Naive thymus-derived CD4-positive, alpha-beta T cell (primary cell): ENCODE measurements at places on chromosomes 1 and 21.

DNA sequence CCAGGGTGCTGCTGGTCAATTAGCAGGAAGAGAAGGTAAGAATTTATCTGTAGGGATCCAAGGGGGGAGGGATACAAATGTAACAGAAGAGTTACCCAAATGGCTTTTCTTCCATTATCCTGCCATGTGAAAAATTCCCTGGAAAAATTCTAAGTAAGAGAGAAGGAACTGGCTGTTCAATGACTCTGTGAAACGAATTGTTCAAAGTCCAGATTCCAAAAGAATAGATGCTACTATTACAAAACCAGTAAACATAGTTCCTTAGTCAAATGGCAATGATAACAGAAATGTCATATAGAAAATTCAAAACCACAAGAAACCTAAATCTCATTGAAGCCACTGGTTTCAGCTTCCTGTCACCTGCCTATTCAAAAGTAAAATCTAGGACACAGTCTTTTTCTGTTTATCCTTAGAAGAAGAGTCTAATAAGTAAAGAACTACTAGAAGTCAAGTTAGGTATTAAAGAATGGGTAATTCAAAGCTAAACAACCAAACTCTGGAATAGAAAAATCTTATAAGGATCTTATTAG is 102.6 kb downstream of the ZNF644 start:
- DNase-seq, result peak; percentile 20

DNA sequence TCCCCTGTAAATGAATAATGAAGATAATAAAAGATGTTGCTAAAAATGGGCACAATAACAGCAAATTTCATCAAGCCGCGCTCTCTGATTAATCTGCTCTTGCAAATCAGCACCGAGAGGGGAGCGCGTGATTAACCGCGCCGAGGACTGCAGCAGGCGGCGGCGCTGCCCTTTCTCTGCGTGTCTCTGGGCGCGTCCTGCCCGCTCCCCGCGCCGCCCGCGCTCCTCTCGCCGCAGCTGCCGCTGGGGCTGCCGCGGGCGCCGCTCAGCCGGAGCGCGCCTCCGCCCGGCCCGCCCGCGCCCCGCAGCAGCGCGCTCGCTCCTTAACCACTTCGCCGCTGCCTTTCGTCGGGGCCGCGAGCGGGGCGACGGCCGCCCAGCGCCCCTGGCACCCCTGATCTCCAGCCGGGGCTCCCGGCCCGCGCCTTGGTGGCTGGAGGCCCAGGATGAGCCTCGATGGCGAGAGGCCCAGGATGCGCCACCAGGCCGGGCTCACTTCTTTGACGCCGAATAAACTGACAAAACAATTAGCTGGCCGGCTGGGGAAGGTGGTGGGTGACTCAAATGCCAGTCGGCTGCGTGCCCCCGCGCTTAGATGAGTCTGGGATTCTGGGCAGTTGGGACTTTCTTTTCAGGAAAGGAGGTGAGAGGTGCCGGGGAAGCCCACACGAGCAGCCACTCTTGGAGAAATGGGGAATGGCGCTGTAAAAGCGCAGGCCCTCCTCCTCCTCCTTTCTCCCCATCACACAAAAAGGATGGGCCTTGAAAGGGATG is 221.4 kb upstream of the PKN2 start:
- DNase-seq, result no peak

DNA sequence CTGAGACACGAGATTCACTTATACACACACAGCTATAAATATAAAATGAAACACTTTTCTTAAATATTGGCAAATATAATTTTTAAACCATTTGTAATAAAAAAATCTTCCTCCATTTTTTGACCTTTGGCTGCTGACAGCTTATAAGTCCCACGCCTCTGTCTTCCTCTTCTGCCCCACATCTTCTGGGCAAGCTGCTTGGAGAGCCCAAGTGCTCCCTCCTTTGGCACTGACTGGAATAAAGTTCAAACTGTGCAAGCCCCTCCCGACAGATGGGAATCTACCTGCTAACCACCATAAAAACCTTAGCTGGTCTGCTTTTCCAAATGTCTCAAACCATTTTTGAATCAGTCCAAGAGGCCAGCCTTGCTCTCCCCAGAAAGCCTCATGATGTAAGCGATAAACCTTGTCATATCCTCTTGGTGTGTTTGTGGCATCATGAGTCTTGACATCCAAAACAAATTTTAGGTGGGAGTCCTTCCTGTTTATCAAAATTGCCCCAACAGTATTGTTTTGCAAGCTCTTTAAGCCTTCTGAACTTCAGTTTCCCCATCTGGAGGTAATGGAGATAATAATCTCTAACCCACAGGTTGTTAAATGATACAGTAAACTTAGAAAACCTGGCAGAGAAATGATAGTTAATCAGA is 99.8 kb downstream of the SNX7 start:
- no peak for DNase-seq

- no peak for DNase-seq
Measured at GRCh38 chr1:220894025-220894923, 15.0 kb downstream of the HLX start.

- no peak for DNase-seq
Measured at GRCh38 chr1:240096974-240097373, 5.3 kb downstream of the FMN2 start.

- no peak for DNase-seq
Measured at GRCh38 chr1:188986745-188987417, 1490.8 kb downstream of the BRINP3 start.

DNA sequence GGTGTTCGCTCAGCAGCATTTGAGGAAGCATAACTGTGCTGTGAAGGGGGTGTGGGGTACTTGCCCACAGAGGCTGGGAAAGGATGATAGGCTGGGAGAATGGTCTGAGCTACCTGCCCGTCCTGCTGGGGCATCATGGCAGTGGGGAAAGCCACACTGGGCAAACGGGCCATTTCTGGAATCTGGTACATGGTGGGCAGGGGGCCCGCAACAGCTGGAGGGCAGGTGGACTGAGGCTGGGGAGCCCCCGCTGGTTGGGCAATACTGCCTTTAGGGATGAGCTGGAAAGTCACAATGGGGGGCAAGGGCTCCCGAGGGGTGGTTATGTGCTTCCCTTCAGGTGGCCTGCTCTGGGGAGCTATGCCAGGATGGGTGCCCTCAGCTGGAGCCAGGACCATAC is 19.2 kb upstream of the ADAM30 start:
- DNase-seq, result no peak

GRCh38 chr21:14991957-14992356 is 72.8 kb downstream of the NRIP1 start:
- DNase-seq, result no peak

DNA sequence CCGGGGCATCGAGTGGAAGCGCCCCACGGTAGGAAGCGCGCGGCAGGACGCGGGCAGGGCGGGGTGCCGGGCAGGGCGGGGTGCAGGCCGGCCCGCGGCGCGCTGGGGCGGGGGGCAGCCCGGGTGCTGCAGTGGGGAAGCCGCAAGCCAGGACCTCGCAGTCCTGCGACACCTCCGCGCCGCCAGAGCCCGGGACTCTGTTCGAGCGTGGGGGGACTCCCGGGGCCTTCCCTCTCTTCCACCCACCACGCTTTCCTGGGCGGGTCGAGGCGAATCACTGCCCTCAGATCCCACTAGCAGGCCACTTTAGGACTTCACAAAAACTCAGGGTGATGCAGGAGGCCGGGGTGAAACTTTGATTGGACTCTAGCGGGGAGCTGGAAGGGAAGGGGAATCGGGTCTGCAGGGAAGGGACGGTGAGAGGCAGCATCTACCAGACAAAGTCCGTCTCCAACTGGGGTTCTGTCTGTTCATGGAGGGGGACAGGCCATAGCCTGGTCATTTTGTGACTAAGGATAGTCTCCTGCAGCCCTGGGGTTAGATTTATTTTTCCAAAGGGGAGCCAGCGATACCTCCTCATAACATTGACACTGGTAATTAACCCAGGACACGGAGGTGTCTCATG is 623 bp downstream of the CAPN2 start:
- DNase-seq, result peak; percentile 37

DNA sequence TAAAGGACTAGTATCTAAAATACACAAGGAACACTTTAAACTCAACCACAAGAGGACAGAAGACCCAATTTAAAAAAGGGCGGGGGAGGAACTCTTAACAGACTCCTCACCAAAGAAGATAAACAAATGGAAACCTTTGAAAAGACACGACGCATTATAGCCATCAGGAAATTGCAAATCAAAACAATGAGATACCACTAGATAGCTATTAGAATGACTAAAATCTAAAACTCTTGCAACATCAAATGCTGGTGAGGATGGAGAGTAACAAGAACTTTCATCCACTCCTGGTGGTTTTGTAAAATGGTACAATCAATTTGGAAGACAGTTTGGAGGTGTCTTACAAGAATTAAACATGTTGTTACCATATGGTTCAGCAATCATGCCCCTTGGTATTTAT is 708.2 kb downstream of the BRINP3 start:
- no peak for DNase-seq
